ENCODE measurements at places on chromosomes 4 and X.

DNA sequence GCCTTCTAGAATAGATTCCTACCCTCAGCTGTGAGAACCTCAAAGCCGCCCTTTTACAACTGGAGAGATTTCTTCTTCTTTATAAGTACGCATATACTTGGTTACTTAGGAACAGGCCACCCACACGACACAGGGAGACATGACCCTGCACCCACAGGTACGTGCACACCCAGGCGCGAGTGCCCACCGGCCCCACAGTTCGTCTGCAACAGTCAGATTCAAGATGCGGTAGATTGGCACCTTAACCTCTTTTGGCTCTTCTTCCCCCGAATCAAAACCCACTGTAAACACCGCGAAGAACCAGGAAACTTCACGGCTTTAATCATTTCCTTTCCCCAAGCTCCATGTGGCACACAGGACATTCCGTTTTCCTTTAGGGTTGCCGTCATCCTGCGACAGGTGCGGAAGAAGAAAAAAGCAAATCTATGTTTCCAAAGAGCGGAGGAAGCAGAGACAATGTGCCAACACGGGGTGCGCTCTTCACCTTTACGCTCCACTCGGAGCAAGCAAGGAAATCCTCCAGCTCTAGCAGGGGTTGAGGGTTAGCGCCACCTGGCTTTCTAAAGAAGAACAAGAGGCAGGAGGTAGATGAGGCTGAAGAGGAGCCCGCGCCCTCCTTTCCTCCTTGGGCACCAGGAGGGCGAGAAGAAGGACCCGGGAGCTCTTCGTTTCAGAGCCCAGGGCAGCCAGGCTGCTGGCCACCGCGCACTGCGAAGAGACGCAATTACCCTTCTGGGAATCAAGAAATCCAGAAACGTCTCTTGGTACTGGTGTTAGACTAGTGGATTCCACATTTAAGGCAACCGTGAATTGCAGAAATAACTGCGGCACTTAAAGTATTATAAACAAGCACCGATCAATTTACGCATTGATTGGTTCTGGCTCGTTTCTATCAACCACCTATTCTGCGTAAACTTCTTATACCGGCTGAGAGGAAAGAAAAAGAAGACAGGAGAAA lies 35.7 kb downstream of the HAND2 start:
- H3K36me3 ChIP-seq: no peaks in the 10 kb centered on the region
- no peak overlapping the region for H3K27ac ChIP-seq
- H3K4me1 ChIP-seq: peaks cover 30% of the 10 kb centered on the region
- peaks cover 42% of the 10 kb centered on the region for H3K27me3 ChIP-seq
- H3K4me3 ChIP-seq: peak overlapping the region; percentile 86
- DNase-seq: peak; percentile 90

DNA sequence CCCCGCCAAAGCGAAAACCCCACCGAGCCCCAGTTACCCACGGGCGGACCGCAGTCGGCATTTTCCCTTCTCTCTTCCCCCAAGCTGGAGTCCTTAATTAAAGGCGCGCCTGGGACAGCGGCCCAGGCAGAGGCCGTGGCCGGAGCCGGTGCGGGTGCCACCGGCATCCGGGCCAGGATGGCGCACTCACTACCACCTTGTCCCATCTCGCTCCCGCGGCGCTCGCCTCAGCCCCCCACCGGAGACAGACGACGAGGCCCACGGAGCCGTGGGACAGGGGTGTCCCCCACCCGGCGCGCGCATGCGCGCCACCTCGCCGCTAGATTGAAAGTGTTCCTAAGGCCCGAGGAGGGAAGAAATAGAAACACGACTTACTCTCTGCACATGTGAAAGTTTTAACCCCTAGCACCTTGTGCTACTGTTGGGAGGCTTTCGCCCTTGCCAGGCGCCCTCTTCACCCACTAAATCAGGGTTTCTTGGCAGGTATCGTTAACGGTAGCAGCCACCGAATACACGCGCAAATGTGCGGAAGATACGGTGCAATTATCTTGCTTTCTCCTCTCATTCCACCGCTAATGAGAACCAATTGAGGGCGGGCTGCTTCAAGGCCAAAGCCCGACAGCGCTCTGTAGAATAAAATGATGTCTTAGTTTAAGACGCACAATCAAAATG lies 64.3 kb upstream of the CCDC160 start:
- H3K4me1 ChIP-seq: peaks cover 18% of the 10 kb centered on the region
- peaks cover 6% of the 10 kb centered on the region for H3K27me3 ChIP-seq
- peak overlapping the region; percentile 98 for H3K27ac ChIP-seq
- peak overlapping the region; percentile 98 for H3K4me3 ChIP-seq
- peaks cover 28% of the 10 kb centered on the region for H3K36me3 ChIP-seq
- peak; percentile 81 for DNase-seq

DNA sequence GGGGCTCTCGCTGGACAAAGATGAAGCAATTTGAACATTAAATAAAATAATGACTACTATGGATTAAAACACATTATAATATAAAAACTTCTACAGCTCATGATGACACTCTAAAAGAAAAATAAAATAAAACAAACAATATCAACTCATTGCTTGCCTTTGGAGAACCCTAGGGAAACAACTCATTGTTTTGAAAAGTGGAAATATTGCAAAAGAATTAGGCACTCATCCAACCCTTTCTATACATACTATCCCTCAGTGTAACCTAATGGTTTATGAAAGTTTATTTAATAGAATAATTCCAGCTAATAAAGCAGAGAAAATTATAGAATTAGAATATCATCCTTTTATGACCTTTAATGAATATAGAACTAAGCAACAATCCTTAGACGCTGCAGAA lies 718 bp downstream of the RAB40A start:
- no peak overlapping the region for H3K27ac ChIP-seq
- no peaks in the 10 kb centered on the region for H3K36me3 ChIP-seq
- no peak overlapping the region for H3K4me3 ChIP-seq
- H3K27me3 ChIP-seq: no peaks in the 10 kb centered on the region

DNA sequence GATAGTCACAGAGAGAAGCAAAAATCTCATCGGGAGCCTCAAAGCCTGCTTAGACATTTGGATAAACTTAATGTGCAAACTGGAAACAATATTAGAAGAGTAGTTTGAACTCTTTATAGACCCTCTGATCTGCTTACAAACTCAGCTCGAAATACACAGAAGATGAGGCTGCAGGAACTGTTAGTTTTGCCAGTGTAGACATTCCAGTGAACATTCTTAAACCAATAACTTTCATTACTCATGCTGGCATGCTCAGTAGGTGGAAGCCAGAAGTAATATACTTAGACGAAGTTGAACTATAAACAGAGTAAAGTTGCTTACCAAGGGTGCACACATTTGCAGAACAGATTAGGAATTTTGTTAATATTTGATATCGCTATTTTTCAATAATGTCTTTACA lies 303.5 kb downstream of the ANKRD50 start:
- no peaks in the 10 kb centered on the region for H3K27me3 ChIP-seq
- H3K4me3 ChIP-seq: no peak overlapping the region
- DNase-seq: no peak
- H3K4me1 ChIP-seq: no peaks in the 10 kb centered on the region

DNA sequence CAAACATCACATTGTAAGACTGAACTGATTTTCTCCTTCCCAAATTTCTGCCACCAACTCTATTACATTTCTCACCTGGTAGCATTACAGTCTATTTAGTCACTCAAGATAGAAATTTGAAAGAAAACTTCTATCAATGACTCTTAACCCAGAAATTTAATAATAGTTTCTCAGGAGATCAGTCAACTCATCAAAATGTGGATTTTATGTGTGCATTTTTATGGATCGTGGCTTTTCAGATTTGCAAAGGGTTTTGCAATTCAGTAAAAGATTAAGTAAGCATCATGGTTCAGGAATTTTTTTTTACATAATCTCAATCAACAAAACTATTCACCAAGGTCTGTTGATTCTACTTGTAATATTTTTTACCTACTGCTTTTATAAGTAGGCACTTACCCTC lies 111.1 kb downstream of the CFAP299 start:
- peaks cover 3% of the 10 kb centered on the region for H3K36me3 ChIP-seq
- H3K27ac ChIP-seq: no peak overlapping the region
- H3K4me3 ChIP-seq: no peak overlapping the region

DNA sequence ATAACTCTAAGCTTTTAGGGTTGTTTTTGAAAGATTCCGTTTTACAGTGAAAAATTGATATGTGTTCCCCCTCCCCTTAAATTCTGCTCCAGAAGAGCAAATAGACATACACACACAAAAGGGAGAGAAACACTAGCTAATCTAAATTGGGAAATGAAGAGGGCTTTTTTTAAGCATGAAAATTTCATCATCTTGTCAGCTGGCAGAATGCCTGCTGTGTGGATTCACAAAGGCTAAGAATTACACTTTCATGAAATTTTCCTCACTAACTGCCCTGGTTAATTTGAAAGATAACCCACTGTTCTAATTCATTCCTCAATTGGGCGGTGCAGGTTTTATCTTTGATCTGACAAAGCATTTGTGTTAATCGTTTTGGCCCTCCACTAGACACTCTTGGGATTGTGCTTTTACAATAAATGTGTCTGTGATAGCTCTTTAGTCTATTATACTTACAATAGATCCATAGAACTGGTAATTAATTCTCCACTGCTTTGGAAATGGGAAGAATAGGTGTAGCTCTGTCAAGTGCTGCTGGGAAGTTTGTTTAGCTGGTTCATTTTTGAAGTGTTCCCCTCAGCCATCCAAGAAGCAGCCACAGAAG lies 152.9 kb downstream of the POLA1 start:
- no peak overlapping the region for H3K27ac ChIP-seq
- H3K4me3 ChIP-seq: no peak overlapping the region
- no peak for DNase-seq
- no peaks in the 10 kb centered on the region for H3K27me3 ChIP-seq

GRCh38 chr4:16819652-16820051 lies 78.8 kb downstream of the LDB2 start:
- H3K4me3 ChIP-seq: no peak overlapping the region
- H3K4me1 ChIP-seq: no peaks in the 10 kb centered on the region
- H3K27me3 ChIP-seq: no peaks in the 10 kb centered on the region
- H3K27ac ChIP-seq: no peak overlapping the region

DNA sequence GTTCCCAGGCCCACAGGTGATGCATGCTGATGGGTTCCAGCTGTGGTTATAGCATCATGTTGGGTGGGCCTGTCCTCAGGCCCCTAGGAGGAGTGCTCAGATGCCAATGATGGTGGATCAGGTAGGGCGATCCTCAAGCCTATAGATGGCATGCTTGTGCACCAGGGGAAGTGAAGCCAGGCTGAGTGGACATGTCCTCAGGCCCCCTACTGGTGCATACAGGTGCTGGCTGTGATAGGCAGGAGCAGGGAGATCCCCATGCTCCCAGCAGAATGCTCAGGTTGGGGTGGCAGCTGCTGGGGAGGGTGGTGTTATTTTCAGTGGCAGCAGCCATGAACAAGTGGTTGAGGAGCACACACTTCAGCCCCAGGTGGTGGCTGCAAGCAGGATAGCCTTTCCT lies 96.0 kb downstream of the SMARCA1 start:
- H3K4me3 ChIP-seq: no peak overlapping the region
- DNase-seq: no peak
- no peaks in the 10 kb centered on the region for H3K36me3 ChIP-seq
- H3K27ac ChIP-seq: no peak overlapping the region
- no peaks in the 10 kb centered on the region for H3K4me1 ChIP-seq
- H3K27me3 ChIP-seq: no peaks in the 10 kb centered on the region
